Left cardiac atrium (tissue), 4 donors: ENCODE measurements at places on chromosomes 6 and 20. TPM values are rescaled to one million over a fixed set of nuclear protein-coding genes. Genes with fewer than 3 reads are reported as not detected.

ADTRP gene
- 0.21 TPM for total RNA-seq

GRCh38 chr20:58293453-58293852 is 16.1 kb upstream of the RAB22A start:
- no peak for DNase-seq

- DNase-seq, result no peak
Observed at GRCh38 chr6:133613211-133613610, 275.7 kb upstream of the TCF21 start.

PDE7B gene
- total RNA-seq, result 10.3 TPM

GRCh38 chr20:22353586-22353985 is 230.8 kb downstream of the FOXA2 start:
- no peak for DNase-seq
